ENCODE measurements at places on chromosomes 3 and 15. TPM values are rescaled to one million over a fixed set of nuclear protein-coding genes. Genes with fewer than 3 reads are reported as not detected.

Gene TLR9
- 3.0 TPM for total RNA-seq

Gene CFAP100
- total RNA-seq = not detected

Gene HESX1
- not detected for total RNA-seq

- no peak for DNase-seq
These were observed 368.5 kb upstream of the STAC start for GRCh38 chr3:36011791-36012190.

Gene CHL1
- not detected for total RNA-seq

DNA sequence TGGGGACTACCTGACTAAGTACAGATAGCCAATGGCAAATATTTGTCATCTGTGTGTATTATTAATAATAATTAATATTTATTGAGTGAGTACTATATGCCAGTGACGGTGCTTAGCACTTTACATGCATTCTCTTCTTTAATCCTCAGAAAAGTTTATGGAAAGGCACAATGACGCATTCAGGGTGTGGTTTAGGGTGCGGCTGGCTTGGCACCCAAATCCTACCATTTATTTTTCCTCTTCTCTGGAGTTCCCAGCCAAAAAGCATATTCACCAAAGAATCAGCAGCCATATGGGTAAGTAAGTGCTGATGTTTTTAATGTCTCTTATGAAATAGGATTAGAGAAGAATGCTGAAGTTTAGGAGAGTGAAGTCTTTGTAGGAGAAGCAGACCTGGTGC lies 140.4 kb upstream of the TP63 start:
- no peak for DNase-seq

Gene PXK
- total RNA-seq = 20.0 TPM

Gene CSTA
- total RNA-seq = 0.61 TPM

GRCh38 chr3:128327606-128328031 lies 139.1 kb downstream of the DNAJB8 start:
- no peak for DNase-seq

DNA sequence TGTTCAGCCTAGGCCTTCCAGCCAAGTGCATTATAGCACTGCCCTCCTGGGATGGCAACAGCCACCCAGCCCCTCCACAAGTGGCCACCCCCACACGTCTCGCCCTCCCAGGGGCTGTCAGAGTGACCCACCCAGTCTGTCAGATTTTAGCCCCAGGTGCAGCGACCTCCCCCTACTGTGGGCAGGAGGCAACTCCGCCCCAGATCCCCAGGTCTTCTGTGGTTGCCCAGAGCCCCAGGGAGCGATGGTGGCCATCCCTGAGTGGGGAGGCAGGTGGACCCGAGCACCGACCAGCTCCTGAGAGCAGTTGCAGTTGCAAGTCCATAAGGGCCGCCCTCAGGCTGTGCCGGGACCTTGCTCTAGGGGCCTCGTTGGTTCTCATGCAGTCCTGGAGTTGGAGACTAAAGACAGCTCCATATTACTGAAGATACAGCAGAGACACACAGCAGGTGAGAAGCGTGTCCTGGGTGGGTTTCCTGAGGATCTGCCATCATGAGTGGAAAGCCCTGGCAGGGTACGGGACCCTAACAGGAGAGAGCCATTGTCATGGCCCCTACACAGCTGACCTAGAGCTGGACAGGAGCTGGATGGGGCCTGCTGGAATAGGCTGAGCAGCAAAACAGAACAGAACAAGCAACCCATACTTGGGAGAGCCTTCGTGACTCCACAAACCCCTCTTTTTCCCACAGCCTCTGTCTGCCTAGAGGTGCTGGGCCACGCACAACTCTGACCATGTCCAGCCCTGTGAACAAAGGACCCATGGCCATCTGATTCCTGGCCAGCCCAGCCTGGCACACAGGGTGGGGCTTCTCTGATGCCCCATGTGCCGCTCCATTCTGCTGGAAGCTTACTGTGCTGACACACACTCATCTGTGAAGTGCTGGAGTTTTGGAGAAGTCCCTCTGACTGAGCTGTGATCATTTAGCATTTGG lies 110.3 kb upstream of the ALDH1A3 start:
- DNase-seq = no peak

Gene SLC12A8
- not detected for total RNA-seq

DNA sequence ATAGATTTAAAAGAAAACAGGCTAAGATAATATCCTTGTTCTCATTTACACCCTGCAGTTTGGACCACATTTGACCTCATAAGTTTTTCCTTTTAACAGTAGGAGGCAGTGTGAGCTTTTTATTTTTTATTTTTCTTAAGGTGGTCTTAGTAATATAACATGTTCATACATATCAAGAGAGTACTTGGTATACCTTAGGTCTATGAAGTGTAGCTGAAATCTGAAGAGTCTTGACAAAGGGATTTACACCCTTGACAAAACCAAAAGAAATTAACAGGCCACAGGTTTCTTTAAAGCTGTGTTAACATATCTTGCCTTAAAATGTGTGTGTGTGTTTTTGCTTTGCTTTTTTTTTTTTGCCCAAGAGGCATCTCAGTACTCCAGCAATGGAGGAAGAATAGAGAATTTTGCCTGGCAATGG lies 3.2 kb downstream of the RAP2B start:
- peak; percentile 64 for DNase-seq

DNA sequence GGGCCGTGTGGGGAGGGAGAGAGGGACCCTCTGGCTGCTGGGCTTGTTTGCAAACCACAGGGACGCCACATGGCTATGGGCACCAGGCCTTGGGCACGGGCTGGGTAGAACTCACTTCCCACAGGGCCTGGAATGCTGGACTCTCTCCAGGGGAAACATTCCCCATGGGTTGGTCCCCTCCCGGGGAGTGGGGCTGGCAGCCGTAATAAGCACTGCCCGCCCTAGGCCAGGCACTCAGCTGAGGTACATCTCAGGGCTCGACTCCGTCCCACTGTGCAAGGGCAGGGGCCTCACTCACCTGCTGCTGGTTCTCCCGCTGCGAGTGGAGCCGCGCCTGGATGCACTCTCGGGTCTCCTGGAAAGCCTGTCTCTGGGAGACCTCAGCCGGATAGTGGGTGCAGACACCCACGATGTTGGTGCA lies 96.7 kb downstream of the ADCY5 start:
- DNase-seq = no peak

Gene GRM2
- 1.1 TPM for total RNA-seq

DNA sequence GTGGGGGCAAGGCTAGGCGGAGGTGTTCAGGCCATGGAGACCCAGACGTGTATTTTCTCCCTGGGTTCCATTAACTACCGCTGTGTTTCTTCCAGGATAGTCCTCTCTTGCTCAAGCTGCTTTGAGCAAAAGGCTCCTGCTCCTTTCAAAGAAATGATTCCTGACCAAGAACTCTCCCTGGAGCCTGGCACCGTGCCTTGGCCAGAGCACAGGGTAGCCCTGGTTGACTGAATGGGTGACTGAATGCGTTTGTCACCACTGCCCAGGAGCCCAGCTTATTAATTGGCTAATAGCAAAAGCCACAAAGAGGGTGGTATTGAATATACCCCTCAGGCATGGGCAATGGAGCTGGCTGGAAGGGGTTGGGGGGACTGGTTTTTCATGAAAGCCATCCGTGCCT lies 13.9 kb downstream of the RASGRF1 start:
- no peak for DNase-seq

DNA sequence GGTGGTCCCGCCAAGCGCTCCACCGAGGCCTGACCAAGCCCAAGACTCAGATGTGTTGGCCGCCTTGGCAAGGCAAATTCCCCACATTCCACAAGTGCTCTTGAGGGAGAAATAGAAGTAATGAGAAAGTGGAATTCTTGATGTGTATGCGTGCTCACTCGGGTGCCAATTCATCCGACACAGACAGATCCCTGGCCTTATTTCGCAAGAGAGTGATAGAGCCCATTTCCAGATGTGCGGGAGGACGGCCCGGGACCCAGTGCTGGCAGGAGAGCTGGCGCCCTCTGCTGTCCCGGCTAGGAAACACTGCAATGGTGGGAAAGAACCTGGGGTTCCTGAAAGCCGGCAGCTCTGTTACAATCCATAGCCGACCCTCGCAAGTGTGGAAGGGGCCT lies 76.0 kb downstream of the HMG20A start:
- DNase-seq = peak; percentile 60

DNA sequence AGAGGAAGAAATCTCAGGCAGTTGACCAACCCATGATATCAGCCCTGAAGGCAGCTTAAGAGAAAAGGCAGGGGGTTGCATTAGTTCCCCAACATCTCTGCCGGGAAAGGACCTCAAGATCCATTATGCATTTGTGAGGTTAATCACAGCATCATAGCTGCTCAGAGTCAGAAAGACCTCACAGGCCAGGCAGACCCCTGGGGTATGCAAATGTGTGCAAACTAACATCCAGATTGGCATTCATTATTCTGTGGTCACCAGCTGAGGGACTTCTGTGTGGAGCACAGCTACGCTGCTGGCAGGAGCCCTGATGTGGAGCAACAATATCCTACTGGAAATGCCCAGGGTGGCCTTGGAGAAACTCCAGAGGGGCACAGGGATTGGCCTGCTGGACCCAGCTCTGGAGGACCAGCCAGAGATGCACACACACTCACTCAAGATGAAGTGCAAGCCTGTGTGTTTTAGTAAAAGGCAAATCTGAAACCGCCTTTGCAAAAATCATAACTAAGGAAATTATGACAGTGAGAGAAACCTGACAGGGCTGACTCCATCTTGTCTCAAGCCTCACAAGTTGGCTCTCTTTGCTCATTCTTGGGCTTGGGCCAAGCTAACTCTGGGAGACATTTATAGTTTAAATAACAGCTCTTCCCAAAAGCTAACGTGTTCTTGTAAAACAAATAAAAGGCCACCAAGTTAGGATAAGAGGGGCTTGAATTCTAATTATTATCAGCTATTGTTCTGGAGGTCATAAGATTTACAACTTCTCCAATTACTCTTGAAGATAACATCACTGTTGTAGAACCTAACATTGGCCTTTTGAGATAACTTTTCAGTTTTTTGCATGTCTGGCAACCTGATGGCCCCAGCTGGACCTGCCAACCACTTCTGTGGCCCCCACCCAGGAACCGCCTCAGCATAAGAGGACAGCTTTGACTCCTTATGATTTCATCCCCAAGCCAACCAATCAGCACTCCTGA lies 257.1 kb downstream of the UACA start:
- no peak for DNase-seq

Gene IL5RA
- total RNA-seq = 0.12 TPM

DNA sequence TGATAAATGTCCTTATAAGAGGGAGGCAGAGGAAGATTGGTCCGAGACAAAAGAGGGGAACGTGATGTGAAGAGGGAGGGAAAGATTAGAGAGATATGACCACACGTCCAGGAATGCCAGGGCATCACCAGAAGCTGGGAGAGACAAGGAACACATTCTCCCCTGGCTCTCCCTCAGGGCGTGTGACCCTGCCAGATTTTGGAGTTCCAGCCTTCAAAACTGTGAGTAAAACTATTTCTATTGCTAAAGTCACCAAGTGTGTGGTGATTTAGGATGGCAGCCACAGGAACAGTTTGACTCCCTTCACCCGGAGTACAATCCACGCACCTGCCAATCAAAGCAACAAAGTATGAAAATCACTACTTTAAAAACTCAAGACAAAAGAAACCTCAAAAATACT lies 32.1 kb upstream of the TJP1 start:
- no peak for DNase-seq

- no peak for DNase-seq
These were observed 32.0 kb downstream of the FOXL2 start for GRCh38 chr3:138914870-138915502.

Gene DNAH12
- total RNA-seq = 0.09 TPM

DNA sequence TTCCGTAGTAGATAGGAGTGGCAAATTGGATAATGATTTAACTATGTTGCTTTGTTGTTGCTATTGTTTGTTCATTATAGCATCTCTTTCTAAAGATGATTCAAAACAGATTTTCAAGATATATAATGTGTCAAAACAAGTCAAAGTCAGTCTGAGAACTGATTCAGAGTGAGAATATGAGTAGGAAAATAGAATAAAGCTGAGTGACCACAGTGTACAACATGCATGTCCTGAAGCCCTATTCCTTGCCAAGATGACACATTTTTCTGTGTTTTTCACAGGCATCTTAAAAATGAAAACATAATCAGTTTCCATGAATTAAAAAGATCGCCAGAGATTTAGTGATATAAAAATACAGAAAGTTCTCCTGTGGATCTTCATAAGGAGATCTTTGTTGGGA lies 57.0 kb upstream of the THRB start:
- DNase-seq = no peak

Gene COL6A6
- not detected for total RNA-seq

GRCh38 chr3:46695177-46695961 lies 1.9 kb upstream of the ALS2CL start:
- peak; percentile 45 for DNase-seq

DNA sequence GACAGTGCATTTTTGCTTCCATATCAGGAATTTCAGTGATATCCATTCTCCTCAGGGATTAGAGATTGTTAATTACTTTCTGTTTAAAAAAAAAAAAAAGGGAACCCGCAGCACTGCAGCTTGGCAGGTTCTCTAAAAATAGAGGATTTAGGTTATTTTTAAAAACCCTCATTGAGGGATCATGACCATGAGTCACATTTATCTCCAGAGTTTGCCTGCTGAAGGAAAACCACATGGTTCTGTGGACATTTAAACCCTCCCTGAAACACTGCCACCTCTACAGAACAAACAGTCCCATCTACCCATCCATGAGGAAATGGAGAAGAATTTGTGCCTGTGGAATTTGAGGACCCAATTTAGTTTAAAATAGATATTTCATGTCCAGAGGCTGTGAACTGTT lies 66.2 kb upstream of the UBE2E1 start:
- no peak for DNase-seq

Gene SHF
- 5.3 TPM for total RNA-seq

Gene ARPIN
- 0.26 TPM for total RNA-seq

Gene ITIH1
- not detected for total RNA-seq

Gene AADACL2
- total RNA-seq = not detected

GRCh38 chr15:34620814-34621213 lies 37.4 kb upstream of the GOLGA8B start:
- no peak for DNase-seq
